Activated T-helper 2 cell treated with anti-CD3 and anti-CD28 coated beads, Interferon-gamma antibody, Interleukin-2, Interleukin-4, amounts not matched to agents 10 μg/mL and 5 μg/mL and 100 μg/mL, durations not matched to agents 14 hours and 24 hours and 36 hours (primary cell): ENCODE measurements at places on chromosomes 5 and 9. TPM values are rescaled to one million over a fixed set of nuclear protein-coding genes. Genes with fewer than 3 reads are reported as not detected.
A peak's percentile ranks its signal among the peaks of the same experiment; 100 is the strongest.

- no peak for DNase-seq
- no peak overlapping the region for H3K4me3 ChIP-seq
- no peaks in the 10 kb centered on the region for H3K4me1 ChIP-seq
- no peak overlapping the region for H3K27ac ChIP-seq
These were observed 159.3 kb downstream of the DMAC1 start for GRCh38 chr9:7640231-7640630.

Gene SPARC
- 0.43 TPM in 1 of 2 replicates, not detected in the other for total RNA-seq

GRCh38 chr9:137023583-137023991 is 4.5 kb downstream of the ABCA2 start:
- no peak for DNase-seq
- H3K4me3 ChIP-seq = no peak overlapping the region
- H3K4me1 ChIP-seq = peaks cover 2% of the 10 kb centered on the region
- H3K36me3 ChIP-seq = no peaks in the 10 kb centered on the region
- H3K27ac ChIP-seq = no peak overlapping the region
- peaks cover 2% of the 10 kb centered on the region for H3K27me3 ChIP-seq

Gene IL3
- 140 and 142 TPM in 2 replicates for total RNA-seq

DNA sequence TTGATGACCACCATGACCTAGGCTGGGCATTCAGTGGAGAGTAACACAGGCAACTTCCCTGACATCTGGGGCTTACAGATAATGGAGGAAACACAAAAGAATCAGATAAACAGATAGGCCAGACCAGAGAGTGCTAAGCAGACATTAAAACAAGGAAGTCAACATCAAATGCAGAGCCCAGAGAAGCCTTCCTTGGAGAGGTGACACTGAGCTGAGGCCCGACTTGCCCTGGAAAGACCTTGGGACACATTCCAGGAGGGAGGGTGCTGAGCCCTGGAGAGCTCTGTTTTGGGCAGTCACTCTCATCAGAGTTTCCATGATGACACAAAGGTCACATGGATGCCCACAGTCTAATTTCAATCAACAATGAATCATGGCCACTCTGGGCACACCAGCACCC is 31.9 kb upstream of the C5orf58 start:
- H3K27ac ChIP-seq = no peak overlapping the region
- H3K4me1 ChIP-seq = no peaks in the 10 kb centered on the region
- no peak overlapping the region for H3K4me3 ChIP-seq
- no peaks in the 10 kb centered on the region for H3K36me3 ChIP-seq
- no peak for DNase-seq
- peaks cover 5% of the 10 kb centered on the region for H3K27me3 ChIP-seq

GRCh38 chr9:101408374-101409078 is 9.9 kb downstream of the ZNF189 start:
- H3K27ac ChIP-seq = no peak overlapping the region
- no peaks in the 10 kb centered on the region for H3K27me3 ChIP-seq
- no peak for DNase-seq
- H3K4me1 ChIP-seq = no peaks in the 10 kb centered on the region
- no peak overlapping the region for H3K4me3 ChIP-seq
- H3K36me3 ChIP-seq = peaks cover 79% of the 10 kb centered on the region

Gene SVEP1
- not detected in 2 replicates for total RNA-seq

DNA sequence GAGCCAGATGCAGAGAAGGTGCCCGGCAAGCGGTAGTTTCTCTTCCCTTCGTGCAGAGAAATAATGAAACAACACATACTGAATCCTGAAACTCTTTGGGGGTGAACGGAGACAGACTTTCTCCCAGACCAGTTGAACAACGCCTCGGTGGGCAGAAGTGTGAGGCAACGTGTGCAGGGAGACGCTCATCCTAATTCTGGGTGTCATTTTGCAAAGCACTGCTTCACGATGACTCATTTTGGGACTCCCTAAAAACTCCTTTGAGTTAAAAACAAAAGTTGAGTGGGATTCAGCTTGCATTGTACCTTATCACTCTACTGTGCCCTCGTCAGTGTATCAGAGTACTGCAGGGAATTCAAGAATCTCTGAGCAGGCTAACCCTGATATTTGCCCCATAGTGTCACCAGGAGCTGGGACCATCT is 3.5 kb upstream of the NEK6 start:
- H3K27ac ChIP-seq = peak overlapping the region; percentile 55
- H3K36me3 ChIP-seq = peaks cover 12% of the 10 kb centered on the region
- H3K4me1 ChIP-seq = peaks cover 60% of the 10 kb centered on the region
- H3K4me3 ChIP-seq = peak overlapping the region; percentile 43
- no peaks in the 10 kb centered on the region for H3K27me3 ChIP-seq

DNA sequence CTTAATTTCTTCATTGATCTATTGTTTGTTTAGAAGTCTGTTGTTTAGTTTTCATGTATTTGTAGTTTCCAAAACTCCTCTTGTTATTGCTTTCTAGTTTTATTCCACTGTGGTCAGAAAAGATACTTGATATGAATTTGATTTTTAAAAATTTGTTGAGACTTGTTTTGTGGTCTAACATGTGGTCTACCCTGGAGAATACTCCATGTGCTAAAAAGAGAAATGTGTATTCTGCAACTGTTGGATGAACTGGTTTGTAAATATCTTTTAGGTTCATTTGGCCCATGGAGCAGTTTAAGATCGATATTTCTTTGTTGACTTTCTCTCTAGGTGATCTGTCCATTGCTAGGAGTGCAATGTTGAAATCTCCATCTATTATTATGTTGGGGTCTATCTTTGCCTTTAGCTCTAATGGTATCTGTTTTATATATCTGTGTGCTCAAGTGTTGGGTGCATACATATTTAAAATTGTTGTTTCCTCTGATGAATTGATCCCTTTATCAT is 150.6 kb upstream of the ATP10B start:
- H3K4me3 ChIP-seq = no peak overlapping the region
- no peak for DNase-seq
- no peak overlapping the region for H3K27ac ChIP-seq
- no peaks in the 10 kb centered on the region for H3K36me3 ChIP-seq

DNA sequence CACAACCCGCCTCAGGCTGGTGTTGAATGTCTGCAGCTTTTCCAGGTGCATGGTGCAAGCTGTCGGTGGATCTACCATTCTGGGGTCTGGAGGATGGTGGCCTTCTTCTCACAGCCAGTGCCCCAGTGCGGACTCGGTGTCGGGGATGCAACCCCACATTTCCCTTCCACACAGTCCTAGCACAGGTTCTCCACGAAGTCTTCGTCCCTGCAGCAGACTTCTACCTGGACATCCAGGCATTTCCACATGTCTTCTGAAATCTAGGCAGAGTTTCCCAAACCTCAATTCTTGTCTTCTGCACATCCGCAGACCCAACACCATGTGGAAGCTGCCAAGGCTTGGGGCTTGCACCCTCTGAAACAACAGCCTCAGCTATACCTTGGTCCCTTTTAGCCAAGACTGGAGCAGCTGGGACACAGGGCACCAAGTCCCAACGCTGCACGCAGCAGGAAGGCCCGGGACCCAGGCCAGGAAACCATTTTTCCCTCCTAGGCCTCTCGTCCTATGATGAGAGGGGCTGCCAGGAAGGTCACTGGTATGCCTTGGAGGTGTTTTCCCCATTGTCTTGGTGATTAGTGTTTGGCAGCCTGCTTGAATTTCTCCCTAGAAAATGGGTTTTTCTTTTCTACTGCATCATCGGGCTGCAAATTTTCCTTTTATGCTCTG is 18.2 kb downstream of the PSIP1 start:
- peaks cover 10% of the 10 kb centered on the region for H3K4me1 ChIP-seq
- H3K27ac ChIP-seq = no peak overlapping the region
- H3K4me3 ChIP-seq = no peak overlapping the region
- no peaks in the 10 kb centered on the region for H3K27me3 ChIP-seq
- H3K36me3 ChIP-seq = peaks cover 70% of the 10 kb centered on the region
- no peak for DNase-seq

DNA sequence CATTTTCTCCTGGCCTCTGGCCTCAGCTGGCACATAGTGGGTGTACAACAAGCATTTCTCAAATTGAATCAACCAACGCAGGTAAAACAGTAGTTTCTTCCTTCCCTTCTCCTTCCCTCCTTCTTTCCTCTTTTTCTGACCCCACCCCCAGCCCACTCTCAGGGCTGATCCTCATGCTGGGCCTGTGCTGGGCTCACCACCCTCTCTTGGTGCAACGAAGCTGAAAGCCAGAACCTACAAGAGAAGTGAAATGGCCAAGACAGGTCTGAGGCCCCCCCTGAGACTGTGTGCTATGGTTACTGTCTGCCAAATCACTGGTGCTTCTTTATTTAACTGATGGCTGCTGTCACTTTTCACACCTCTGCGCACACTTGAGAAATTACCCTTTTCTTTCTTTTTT is 53.0 kb upstream of the BOD1 start:
- no peaks in the 10 kb centered on the region for H3K36me3 ChIP-seq
- H3K27me3 ChIP-seq = no peaks in the 10 kb centered on the region
- no peak overlapping the region for H3K4me3 ChIP-seq
- no peak overlapping the region for H3K27ac ChIP-seq
- DNase-seq = no peak

DNA sequence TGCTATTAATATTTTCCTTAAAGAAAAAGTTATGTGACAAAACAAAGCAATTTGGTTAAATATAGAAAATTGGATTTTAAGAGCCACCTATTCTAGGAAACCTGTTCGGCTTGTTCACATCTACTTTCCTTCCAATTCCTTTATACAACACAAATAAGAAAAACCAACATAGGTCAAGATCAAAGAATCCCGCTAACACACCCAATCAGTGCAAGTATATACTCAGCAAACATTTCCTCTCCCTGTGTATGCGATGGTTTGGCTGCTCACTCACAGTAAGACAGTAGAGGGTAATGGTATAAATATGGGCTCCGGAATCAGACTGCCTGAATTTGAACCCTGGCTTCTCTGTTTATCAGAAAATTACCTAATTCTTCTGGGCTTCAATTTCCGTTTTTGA is 757.5 kb upstream of the ZNF608 start:
- H3K4me3 ChIP-seq = no peak overlapping the region
- H3K4me1 ChIP-seq = no peaks in the 10 kb centered on the region
- H3K27me3 ChIP-seq = no peaks in the 10 kb centered on the region
- no peak for DNase-seq
- no peaks in the 10 kb centered on the region for H3K36me3 ChIP-seq

Gene NEUROG1
- total RNA-seq = not detected in 2 replicates

Gene S1PR3
- total RNA-seq = 7.1 and 7.5 TPM in 2 replicates

- H3K27ac ChIP-seq = peak overlapping the region; percentile 44
- H3K36me3 ChIP-seq = peaks cover 42% of the 10 kb centered on the region
- peaks cover 16% of the 10 kb centered on the region for H3K4me1 ChIP-seq
These were observed 38.6 kb downstream of the RANBP6 start for GRCh38 chr9:5976674-5977397.

Gene FAM151B
- total RNA-seq = 0.43 and 0.76 TPM in 2 replicates

- H3K4me3 ChIP-seq = no peak overlapping the region
- no peak for DNase-seq
- H3K27ac ChIP-seq = no peak overlapping the region
- H3K27me3 ChIP-seq = no peaks in the 10 kb centered on the region
These were observed 338.1 kb downstream of the PRELID2 start for GRCh38 chr5:145497052-145497451.

DNA sequence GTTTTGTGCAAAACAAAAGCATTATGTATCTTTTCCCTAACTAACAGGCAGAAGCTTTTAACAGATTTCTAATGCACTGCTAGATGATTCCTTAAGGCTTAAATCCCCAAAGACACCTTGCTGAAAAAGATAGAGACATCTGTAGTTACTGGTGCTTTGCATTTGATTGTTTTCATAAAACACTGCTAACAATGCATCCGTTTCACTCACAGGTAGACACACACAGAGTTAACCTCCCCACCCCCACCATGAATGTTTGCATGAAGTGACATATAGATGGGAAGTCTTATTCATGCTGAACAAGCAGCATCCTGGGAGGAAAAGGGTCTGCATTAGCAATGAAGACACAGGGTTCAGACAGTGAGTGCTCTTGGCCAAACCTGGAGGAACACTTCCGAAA is 100.9 kb downstream of the ASTN2 start:
- DNase-seq = no peak
- no peaks in the 10 kb centered on the region for H3K27me3 ChIP-seq
- no peaks in the 10 kb centered on the region for H3K36me3 ChIP-seq
- no peaks in the 10 kb centered on the region for H3K4me1 ChIP-seq
- no peak overlapping the region for H3K4me3 ChIP-seq
- no peak overlapping the region for H3K27ac ChIP-seq

GRCh38 chr5:129836321-129836720 is 67.9 kb upstream of the CHSY3 start:
- DNase-seq = no peak
- H3K4me3 ChIP-seq = no peak overlapping the region
- H3K27me3 ChIP-seq = no peaks in the 10 kb centered on the region
- no peaks in the 10 kb centered on the region for H3K4me1 ChIP-seq
- no peak overlapping the region for H3K27ac ChIP-seq

GRCh38 chr5:34022121-34022705 is 14.4 kb upstream of the AMACR start:
- H3K27me3 ChIP-seq = no peaks in the 10 kb centered on the region
- DNase-seq = peak; percentile 41
- H3K4me3 ChIP-seq = no peak overlapping the region
- H3K36me3 ChIP-seq = peaks cover 35% of the 10 kb centered on the region
- peak overlapping the region; percentile 88 for H3K27ac ChIP-seq
- peaks cover 36% of the 10 kb centered on the region for H3K4me1 ChIP-seq

GRCh38 chr5:126947146-126948010 is 83.0 kb downstream of the MARCHF3 start:
- no peak for DNase-seq
- H3K36me3 ChIP-seq = no peaks in the 10 kb centered on the region
- H3K4me3 ChIP-seq = no peak overlapping the region
- H3K27me3 ChIP-seq = no peaks in the 10 kb centered on the region

Gene ANGPTL2
- total RNA-seq = not detected in 2 replicates

DNA sequence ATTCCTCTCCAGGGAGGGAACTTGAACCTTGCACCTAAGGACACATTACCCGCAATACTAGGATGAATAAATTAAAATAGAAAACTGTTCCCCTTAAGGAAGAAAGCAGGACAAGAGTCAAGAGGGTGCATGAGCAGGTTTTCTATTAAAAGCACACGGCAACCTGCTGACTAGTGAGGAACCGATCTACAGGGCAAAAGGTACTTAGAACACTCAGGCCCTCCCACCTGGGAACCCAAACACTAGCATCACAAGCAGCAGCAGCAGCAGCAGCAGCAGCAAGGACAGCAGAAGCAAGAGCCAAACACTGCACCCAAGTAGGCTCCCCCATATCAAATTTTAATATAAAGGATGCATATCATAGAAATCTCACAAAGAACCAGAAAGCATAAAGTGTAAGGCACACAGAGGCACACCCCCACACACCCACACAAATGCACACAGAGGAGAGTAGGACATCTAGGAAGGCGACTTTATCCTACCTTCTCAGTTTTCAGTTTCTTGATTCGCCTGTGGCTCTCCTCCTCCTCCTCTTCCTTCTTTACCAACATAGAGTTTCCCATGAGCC is 2.8 kb downstream of the ZNF608 start:
- H3K4me3 ChIP-seq = no peak overlapping the region
- no peak for DNase-seq
- H3K4me1 ChIP-seq = peaks cover 2% of the 10 kb centered on the region
- no peaks in the 10 kb centered on the region for H3K36me3 ChIP-seq
- peaks cover 31% of the 10 kb centered on the region for H3K27me3 ChIP-seq
- H3K27ac ChIP-seq = no peak overlapping the region

GRCh38 chr9:132541870-132542830 is 40.3 kb upstream of the BARHL1 start:
- H3K4me3 ChIP-seq = no peak overlapping the region
- no peaks in the 10 kb centered on the region for H3K4me1 ChIP-seq
- H3K27ac ChIP-seq = no peak overlapping the region
- peaks cover 6% of the 10 kb centered on the region for H3K27me3 ChIP-seq

- H3K36me3 ChIP-seq = no peaks in the 10 kb centered on the region
- no peak overlapping the region for H3K27ac ChIP-seq
- H3K27me3 ChIP-seq = no peaks in the 10 kb centered on the region
- no peak overlapping the region for H3K4me3 ChIP-seq
- H3K4me1 ChIP-seq = no peaks in the 10 kb centered on the region
These were observed 72.8 kb downstream of the ADAMTS2 start for GRCh38 chr5:179272326-179273072.
